ENCODE measurements at places on chromosomes 6 and 20. TPM values are rescaled to one million over a fixed set of nuclear protein-coding genes. Genes with fewer than 3 reads are reported as not detected.

DNA sequence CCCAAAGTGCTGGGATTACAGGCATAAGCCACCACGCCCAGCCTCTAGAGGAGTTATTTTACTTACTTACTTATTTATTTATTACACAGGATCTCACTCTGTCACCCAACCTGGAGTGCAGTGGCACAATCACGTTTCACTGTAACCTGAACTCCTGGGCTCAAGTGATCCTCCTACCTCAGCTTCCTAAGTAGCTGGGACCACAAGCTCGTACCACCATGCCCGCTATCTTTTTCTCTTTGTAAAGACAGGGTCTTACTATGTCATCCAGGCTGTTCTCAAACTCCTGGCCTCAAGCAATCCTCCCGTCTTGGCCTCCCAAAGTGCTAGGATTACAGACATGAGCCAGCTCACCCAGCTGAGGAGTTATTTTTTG lies 1.6 kb upstream of the TRIB3 start:
- no peak for DNase-seq

GRCh38 chr6:21754891-21755290 lies 161.3 kb downstream of the SOX4 start:
- DNase-seq = no peak

Gene MYH7B
- total RNA-seq = 20.9 TPM

- no peak for DNase-seq
Observed at GRCh38 chr20:54980103-54980960, 504.9 kb downstream of the DOK5 start.

Gene GNMT
- total RNA-seq = 3.6 TPM

Gene CASS4
- total RNA-seq = 1.9 TPM

DNA sequence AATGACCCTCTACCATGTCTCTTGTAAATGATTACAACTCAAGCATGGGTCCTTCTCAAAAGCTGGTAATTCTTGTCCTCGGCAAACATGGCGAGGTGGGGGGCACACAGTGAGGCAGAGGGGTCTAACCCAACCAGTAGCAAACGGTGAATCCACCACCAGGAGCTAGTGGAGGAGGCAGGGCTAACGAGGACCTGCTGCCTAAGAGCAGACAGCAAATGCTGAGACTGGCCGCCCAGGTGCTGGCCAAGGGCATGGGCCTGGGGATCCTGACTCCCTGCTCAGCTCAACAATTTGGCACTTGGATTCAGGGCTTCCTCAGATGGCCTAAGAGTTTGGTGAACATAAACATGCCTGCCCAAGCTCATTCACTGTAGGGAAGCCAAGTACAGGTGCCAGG lies 18.4 kb downstream of the PCIF1 start:
- DNase-seq = no peak

GRCh38 chr6:14770572-14770971 lies 475.3 kb upstream of the JARID2 start:
- no peak for DNase-seq

GRCh38 chr6:110214338-110214737 lies 34.1 kb downstream of the CDC40 start:
- no peak for DNase-seq

DNA sequence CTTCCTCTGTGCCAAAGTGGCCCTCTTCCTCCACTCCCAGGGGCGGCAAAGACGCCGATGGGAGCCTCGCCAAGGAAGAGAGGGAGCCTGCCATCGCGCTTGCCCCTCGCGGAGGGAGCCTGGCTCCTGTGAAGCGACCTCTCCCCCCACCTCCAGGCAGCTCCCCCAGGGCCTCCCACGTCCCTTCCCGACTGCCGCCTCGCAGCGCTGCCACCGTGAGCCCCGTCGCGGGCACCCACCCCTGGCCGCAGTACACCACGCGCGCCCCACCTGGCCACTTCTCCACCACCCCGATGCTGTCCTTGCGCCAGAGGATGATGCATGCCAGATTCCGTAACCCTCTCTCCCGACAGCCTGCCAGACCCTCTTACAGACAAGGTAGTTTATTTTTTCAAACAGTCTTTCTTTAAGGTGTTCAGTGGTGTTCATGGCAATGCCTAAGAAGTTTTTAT lies 64.9 kb downstream of the FNDC1 start:
- no peak for DNase-seq

Gene CDKAL1
- total RNA-seq = 15.3 TPM

Gene CENPW
- 4.5 TPM for total RNA-seq

GRCh38 chr6:116371120-116371917 lies 572 bp downstream of the DSE start:
- peak; percentile 69 for DNase-seq

DNA sequence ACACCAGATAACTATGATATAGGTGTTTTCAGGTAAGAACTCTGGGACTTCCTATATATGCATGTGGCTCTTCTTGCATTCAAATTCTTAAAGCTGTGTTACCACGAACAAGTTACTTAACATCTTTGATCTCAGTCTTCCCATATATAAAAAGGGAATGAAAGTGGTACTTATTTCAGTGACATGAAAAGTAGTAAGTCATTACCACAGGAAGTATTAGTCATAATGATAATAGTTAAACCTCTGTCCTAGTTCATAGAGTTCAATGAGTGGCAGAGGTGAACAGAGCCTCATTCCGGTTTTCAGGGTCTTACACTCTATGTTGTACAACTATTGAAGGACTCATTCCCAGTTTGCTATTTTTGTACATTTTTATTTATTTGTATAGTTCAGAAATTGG lies 237.0 kb downstream of the NKAIN2 start:
- no peak for DNase-seq

- no peak for DNase-seq
Observed at GRCh38 chr6:11393713-11394627, 143.6 kb upstream of the TMEM170B start.

DNA sequence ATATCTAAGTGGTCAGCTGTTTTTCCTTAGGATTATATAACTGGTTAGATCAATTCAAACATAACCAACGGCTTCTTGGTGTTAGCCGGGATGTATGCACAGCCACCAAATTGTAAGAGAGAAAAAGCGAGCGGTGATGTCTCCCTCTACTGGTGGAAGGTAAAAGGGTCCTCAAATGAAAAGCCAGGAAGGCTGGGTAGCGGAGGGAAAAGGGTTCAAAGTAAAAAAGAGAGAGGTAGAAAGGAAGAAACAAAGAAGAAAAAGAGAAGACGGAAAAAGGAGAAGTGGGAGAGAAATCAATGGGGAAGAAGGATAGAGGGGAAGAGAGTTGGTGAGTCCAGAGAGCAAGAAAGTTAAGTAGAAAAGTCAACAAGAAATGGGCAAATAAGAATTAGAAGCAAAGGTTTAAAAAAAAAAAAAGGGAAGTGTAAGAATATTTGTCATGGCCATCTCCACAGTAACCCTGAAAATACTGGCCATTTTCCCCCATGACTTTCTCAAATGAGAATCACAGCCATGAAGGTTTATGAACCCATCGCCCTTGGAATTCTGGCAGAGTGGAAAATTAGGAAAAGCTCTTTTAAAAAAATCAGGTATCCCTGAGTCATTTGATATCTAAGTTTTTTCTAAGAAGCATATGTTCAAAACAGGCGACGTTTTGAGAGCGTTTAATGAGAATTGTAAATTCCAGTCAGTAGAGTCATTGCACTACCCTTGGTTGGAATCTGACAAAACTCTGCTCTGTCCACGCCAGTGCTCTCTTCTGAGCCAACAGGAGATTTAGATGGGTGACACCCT lies 155.6 kb upstream of the SNX9 start:
- no peak for DNase-seq

DNA sequence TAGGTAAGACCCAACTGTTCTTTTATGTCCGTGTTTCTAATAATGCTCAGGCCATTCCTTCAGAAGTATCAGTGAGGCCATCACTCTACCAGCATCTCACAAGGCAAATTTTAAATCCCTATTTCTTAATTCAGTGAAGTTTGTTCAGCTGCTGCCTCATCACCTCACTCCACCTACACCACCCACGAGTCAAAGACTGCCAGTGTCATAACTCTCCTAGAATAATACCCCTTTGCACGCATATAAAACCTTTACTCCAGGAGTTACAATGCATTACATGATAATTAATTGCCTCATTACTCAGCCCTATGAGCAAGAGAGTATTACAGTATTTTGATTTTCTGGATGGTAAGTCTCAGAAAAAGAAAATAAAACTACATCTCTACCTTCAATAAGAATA lies 793.6 kb downstream of the TFAP2A start:
- DNase-seq = no peak

GRCh38 chr6:170029416-170030283 lies 261.2 kb downstream of the DLL1 start:
- DNase-seq = peak; percentile 25

Gene C20orf96
- 10.7 TPM for total RNA-seq

Gene SH3BGRL2
- total RNA-seq = 61.2 TPM

DNA sequence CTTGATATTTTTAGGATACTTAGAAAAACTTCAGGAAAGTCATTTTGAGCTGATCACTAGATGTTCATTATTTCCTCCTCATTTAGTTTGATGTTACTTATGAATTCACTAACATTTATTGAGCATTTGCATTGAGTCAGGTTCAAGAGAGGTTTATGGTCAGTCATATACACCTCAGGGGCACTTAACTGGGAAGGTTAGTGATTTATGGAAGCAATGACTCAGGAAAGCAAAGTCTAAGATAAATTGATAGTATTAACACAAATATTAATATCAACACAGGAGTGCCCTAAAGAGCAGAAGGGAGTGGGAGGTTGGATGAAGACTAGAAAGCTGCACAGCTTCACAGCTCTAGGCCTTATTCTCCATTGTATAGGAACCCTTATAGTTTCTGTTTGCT lies 177.0 kb upstream of the TNFAIP3 start:
- DNase-seq = no peak

- no peak for DNase-seq
Observed at GRCh38 chr6:13710552-13711323, 897 bp downstream of the RANBP9 start.

- no peak for DNase-seq
Observed at GRCh38 chr6:3423439-3424184, 33.2 kb downstream of the SLC22A23 start.

GRCh38 chr6:30876039-30876730 lies 8.1 kb upstream of the DDR1 start:
- no peak for DNase-seq

DNA sequence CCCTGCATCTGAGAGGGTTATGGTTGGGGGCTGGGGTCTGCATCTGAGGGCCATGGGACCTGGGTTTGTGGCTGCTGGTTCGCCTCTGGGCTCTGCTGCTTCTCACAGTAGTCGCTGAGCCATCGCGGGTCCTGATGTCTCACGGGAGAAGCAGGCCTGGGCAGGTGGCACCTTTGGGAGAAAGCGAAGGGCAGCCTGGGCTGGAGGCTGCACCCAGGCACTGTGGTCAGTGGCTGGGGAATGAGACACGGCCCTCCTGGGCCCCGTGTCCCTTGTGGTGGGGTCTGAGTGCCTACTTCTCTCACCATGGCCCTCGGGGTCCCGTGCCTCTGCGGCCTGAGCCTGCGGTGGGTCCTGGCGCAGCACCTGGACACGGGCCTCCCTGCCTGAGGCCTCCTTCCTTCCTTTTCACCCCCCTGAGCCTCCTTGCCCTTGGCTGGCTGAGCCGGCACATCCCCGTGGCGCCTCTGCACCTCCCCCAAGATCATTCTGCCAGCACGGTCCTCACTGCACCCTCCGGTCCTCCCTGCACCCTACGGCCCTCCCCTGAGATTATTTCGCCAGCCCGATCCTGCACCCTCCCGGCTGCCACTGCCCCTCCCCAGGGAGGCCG lies 206.0 kb downstream of the ERMARD start:
- DNase-seq = peak; percentile 19

Gene HEY2
- total RNA-seq = 3.3 TPM

DNA sequence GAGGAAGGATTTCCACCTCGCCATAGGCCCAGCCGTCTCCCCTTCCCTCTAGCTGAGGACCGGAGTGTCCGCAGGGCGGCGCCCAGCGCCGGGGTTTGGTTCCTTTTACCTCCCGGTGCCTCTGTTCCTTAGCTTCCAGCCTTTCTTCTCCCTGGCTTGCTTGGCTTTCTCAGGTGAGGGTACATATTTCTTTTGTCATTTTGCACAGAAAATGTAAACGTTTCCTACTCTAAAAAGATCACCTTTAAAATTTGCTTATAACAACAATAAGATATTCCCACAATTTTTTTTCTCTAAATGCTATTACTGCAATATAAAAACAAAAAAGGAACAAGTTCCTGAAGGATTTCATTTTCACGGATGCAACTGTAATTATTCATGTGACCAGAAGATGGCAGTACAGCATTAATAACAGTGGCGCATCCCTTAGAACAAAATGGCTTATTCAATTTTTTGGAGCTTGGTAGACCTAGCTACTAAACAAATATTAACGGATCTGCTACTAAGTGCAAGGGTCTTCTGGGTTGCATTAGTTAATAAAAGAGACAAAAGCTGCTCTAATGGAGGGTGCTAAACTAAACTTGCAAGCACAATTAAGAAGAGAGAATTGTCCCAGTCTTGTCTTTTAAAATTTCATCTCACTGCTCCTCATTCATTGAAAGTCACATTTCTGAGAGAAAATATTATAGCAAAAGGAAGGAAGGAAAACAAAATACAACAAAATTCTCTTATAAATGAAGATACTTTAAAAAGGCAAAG lies 172.9 kb downstream of the ADGRG6 start:
- peak; percentile 54 for DNase-seq

GRCh38 chr6:5752391-5752680 lies 254.4 kb downstream of the NRN1 start:
- no peak for DNase-seq

Gene SGK2
- total RNA-seq = 39.0 TPM

Gene NINL
- total RNA-seq = 8.6 TPM

DNA sequence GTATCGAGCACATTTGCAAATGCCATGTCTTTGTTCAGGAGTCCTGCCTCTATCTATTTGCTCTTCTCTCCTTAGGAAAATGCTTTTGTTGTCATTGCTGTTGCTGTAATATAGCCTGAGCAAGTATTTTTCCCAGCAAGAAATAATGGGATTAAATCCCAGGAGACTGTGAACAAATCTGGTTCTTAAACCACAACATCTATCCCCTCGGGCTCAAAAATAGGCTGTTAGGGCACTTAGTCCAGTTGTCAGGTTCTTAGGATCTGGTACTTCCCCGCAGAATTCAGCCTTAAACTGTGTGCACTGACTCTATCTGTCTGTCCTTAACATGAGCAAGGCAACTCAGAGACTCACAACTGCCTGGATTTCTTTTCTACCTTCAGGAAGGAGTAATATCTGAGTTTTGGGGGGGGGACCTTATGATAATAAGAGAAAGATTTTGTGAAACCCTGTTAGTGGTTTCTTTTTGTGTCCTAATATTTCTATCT lies 437.5 kb downstream of the HTR1B start:
- no peak for DNase-seq

- no peak for DNase-seq
Observed at GRCh38 chr6:133748628-133749027, 140.3 kb upstream of the TCF21 start.

DNA sequence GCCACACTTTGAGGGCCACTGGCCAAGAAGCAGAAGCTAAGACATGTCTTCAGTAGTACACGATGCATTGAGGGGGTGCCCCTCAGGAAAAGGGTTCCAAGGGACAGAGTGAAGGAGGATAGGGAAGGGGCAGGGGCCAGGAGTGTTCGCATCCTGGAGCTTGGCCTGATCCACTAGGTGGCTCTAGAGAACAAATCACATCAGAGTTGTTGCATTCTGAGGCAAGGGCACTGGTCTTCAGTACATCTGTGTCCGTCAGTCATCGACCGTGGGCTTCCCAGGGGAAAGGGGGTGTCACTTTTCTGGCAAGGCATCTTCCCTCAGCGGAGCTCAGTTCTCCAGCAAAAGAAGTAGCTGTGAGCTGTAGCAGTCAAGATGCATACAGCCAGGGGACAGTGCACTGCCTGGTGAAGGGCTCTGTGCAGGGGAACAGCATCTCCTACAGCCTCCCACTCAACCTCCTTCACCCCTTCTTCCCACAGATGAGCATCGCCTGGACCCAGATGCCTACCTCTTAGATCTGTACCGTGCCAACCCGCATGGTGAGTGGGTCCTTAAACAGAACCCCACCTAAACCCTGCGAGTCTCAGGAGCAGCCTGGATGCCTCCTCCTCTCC lies 47.8 kb downstream of the ARHGAP40 start:
- peak; percentile 54 for DNase-seq
